IMR-90 (cell line): ENCODE measurements at places on chromosomes 2 and 18.
A peak's percentile ranks its signal among the peaks of the same experiment; 100 is the strongest.

DNA sequence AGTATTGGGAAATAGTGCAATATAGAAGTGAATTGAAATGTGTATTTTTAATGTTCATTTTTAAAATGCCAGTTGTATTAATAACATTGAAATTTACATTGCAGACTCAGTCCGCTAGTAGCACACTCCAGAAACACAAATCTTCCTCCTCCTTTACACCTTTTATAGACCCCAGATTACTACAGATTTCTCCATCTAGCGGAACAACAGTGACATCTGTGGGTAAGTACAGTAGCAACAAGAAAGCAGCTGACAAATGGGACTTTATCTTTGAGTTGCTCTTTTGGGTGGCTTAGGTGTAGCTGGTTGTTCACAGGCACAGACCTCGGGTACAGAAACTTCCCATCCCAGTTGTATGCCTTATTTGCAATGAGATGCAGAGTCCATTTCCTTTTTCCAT lies 118.2 kb upstream of the IL1R2 start:
- no peak for DNase-seq

- DNase-seq: peak; percentile 91
Observed at GRCh38 chr2:100018341-100019193, 123.8 kb downstream of the AFF3 start.

GRCh38 chr2:70690846-70691245 lies 77.2 kb downstream of the ADD2 start:
- no peak for DNase-seq

DNA sequence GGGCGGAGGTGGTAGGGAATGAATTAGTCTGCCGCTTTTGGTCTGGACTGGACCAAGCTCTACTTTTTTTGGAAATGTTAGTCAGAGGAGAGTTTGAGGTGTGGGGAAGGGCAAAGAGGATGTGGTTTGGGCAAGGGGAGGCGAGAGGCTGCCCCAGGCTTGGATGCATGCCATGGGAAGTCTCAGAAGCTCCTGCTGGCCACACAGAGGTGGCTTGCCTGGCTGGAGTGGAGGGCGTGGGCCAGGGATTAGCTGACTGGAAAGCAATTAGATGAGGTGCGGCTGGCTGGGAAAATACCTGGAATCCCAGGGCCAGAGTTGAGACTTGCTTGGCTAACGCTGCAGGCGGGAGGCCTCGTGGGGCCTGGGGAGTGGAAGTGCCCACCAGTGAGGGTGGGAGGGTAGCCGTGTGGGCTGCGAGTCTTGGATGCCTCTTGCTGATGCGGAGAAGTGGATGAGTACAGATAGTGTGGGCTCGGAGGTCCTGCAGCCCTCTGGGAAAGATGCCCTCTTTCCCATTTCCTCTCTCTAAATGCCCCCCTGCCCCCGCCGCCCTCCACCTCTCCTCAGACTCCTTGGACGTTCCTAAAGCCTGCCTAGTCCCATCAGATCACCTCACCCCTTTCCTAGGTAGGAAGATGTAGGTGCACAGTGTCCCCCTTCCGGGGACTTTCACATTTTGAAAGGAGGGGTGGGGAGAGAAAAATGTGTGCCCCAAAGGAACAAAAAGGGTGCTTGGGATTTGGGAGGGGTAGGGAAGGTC lies 117.6 kb downstream of the SMAD7 start:
- DNase-seq: peak; percentile 67

DNA sequence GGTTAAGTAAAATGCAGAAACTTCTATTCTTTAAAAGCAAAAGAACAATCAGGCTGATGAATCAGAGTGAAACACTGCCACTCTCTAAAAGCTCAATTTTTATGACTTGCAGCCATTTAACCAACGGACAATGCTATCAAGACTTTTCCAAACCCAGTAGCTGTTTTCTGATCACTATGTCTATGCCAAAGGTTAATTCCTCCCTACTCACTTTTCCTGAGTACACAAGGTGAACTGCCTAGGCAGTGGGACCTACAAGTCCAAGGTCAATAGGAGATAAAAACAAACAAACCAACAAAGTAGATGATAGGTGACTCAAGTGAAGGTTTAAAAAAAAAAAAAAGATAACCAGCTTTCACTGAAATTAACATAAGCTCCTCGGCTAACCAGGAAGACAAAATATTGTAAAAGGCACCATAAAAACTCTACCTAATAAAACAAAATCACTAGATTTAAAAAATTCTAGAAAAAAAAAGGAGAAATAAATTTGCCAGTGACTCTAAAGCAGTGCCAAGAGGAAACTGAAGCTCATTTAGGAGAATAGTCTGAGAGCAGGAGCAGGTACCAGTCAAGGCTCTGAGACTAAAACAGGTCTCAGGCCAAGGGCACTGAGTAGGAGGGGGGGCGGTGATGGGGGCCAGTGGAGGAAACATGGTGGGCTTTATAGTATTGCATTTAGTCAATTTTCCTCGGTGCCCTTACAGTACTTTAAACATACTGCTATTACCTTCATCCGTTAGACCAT lies 134.1 kb upstream of the DLGAP1 start:
- no peak for DNase-seq

GRCh38 chr18:4842751-4843150 lies 354.3 kb downstream of the AKAIN1 start:
- DNase-seq: no peak

GRCh38 chr2:27095745-27096651 lies 9.4 kb downstream of the KHK start:
- DNase-seq: peak; percentile 57
